ENCODE measurements at places on chromosomes 13 and 19.

- no peak for DNase-seq
These were observed 333.2 kb downstream of the DNAJC15 start for GRCh38 chr13:43356567-43356966.

- no peak for DNase-seq
These were observed 64.1 kb downstream of the ZNF429 start for GRCh38 chr19:21569494-21569865.

- no peak for DNase-seq
These were observed 14.7 kb upstream of the PRR19 start for GRCh38 chr19:42287017-42287826.

DNA sequence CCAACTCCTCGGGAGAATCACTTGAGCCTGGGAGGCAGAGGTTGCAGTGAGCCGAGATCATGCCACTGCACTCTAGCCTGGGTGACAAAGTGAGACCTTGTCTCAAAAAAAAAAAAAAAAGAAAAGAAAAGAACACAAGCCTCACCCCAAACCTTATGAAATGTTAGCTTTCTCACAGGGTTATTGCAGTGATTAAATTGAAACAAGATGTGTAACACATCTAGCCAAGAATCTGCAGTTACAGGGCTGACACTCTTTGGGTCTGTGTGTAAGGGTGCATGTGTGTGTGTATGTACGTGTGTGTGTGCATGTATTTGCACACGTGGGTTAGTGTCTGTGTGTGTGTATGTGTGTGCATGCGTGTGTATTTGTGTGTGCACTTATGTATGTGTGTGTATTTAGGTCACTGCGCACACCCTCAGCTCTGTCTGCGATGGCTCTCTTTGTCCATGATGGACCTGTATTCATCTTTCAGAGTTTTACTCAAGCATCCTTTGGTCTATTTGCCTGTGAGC, 336.3 kb downstream of the UQCRFS1 start:
- no peak for DNase-seq

GRCh38 chr13:46492946-46493345, 60.0 kb upstream of the LRCH1 start:
- no peak for DNase-seq

DNA sequence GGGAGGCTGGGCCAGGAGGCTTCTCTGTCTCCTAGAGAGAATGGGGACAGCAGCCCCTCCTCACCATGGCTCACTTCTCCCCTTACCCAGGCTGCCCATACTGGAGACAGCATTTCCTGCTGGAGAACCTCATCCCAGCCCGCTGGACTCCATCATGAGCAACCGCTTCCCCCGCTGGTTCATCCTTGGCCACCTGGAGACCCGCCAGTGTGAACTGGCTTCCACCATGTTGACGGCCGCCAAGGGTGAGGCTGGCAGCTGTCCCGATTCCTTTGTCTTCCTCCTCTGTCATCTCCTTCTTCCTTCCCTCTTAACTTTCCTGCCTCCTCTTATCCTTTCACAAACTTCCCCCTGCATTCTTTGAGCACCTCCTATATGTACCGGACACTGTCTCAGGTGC, 28.0 kb downstream of the ZSWIM4 start:
- no peak for DNase-seq

- DNase-seq: no peak
These were observed 19.4 kb downstream of the NKPD1 start for GRCh38 chr19:45141203-45141900.
